ENCODE measurements at places on chromosomes 4 and X.

DNA sequence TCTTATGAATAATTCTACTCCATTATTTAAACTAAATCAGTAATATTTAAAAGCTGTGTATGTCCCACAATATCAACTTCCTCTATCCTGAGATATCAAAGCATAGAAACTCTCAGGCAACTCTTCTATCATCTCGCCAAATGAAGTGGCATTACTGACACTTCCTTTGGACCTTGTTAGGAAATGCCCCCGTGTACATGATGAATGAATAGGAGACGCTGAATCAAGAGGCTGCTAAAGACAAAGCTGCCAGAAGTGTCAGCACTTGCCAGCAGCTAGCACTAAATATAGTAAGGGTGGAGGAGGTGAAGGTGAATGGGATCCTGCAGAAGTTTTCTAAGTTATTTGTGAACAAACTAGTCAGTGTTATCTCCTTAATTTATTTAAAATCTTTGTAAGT is 99.5 kb upstream of the BLTP1 start:
- DNase-seq, result no peak

- no peak for DNase-seq
Measured at GRCh38 chr4:16213121-16213520, 13.2 kb downstream of the TAPT1 start.

DNA sequence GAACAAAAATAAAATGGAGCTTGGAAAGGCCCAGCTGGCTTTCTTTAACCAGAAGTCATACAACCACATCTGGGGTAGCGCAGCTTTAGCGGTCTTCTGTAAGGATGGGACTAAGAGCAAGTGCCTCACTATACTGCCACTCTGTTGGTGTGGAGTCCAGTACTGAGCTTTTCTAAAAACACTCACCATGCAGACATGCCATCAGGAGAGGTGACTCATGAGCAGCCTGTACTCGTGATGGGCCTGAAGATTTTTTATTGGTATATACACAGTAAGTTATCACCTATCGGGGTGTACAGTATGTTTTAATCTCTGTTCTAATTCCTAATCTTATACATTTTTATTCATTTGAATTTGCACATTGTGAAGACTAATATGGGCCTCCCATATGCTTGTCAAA is 9.6 kb downstream of the PPP3CA start:
- no peak for DNase-seq

GRCh38 chr4:13516315-13516860 is 27.9 kb downstream of the NKX3-2 start:
- no peak for DNase-seq

DNA sequence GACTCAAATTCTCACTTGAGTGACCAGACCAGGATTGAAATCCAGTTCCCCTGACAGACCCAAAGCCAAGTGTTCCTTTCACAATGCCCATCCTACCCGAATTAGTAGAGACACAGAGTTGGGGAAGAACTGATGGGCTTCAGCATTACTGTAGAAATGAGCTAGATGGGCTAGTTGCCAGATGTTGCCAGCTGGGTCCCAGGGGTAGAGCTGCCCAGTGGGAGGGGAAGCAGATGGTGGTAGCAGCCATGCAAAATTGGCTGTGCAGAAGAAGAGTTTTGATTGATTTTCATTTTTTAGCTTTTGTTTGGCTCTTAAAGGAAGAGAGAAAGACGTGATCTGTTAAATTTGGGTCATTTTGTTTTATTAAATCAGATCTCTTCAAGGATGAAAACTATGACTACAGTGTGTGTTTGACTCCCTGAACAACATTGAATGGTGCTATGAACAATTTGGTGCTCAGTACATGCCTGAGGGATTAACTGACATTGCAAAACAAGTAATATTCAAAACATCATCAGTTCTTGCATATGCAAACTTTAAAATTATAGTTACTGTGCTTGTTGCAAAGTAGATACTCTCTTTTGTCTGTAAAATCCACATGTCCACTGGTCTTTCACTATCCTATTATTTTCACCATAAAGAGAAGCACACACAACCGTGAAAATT is 86.0 kb downstream of the PARM1 start:
- DNase-seq, result no peak

DNA sequence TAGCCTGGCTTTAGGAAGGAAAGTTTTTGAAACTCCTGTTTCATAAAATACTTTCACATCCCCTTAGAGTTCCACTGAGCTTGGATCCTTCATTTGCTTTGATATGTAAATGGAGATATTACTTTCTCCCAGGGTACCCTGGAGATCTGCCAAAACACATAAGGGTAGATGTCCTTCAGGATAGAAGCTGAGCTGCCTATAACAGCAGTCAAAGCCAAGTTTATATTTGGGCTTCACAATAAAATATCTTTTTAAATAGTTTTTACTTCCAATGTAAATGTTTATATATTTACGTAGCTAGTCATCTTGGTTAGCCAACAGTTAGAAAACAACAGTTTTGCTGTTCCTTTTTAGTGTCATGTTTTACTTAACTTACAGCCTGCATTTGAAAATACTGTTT is 742.3 kb upstream of the POU3F4 start:
- DNase-seq, result no peak

- no peak for DNase-seq
Measured at GRCh38 chrX:20029728-20030127, 38.9 kb upstream of the BCLAF3 start.

DNA sequence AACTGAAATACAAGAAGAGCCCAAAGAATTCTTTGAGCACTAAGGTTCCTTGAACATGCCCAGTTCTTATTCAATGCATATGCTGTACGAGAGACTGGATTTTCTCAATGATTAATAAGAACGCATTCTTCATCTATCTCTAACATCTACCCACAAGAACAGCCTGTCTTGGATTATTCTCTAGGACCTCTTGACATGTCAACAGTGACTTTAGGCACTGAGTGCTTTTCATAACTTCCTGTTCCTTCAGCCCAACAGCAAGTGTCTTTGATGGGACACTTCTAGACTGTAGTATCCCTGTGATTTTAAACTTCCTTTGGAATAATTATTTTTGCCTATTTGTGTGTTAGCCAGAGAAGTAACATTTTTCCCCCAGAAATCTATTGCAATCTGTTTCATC is 69.3 kb downstream of the OPHN1 start:
- no peak for DNase-seq

DNA sequence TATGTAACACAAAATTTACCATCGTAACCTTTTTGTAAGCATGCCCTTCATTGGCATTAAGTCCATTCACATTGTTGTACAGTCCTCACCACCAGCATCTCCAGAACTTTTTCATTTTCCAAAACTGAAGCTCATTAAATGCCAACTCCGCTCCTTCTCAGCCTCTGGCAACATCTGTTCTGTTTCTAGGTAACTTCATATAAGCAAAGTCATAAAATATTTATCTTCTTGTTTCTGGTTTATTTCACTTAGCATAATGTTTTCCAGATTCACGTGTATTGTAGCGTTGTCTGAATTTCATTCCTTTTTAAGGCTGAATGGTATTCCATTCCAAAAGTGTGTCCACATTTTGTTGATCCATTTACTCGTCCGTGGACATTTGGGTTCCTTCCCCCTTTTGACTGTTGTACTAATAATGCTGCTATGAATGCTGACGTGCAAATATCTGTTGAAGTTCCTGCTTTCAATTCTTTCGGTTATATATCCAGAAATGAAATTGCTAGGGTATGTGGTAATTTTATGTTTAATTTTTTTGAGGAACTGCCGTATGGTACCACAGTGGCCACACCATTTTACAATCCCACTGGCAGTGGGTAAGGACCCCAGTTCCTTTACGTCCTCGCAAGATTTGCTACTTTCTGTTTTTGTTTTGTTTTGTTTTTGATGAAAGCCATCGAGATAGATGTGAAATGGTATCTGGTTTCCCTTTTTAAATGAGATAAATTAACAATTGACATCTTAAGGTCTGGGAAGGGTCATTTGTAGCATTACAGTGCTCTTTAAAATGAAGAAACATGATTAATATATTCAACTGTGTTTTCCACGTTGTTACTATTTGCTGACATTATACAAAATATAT is 63.4 kb downstream of the PTTG2 start:
- DNase-seq, result no peak

DNA sequence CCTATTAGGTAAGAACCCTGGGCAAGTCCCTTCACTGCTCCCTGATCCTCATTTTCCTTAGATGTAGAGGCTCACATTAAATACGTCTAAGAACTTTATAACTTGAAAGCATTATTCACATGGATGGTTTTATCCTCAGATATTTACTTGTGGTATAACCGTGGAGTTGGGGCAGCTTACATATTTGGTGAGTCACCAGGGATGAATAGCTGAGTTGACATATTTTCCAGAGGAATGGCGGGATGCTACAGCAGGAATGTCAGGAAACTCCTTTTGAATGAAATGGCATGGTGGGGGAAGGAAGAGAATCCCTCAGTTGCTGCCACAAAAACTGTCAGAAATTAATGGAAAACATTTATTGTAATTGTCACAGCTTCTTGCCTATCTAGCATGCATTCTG is 165.3 kb upstream of the RPS6KA3 start:
- no peak for DNase-seq

GRCh38 chr4:175514174-175514573 is 297.9 kb downstream of the GPM6A start:
- no peak for DNase-seq

DNA sequence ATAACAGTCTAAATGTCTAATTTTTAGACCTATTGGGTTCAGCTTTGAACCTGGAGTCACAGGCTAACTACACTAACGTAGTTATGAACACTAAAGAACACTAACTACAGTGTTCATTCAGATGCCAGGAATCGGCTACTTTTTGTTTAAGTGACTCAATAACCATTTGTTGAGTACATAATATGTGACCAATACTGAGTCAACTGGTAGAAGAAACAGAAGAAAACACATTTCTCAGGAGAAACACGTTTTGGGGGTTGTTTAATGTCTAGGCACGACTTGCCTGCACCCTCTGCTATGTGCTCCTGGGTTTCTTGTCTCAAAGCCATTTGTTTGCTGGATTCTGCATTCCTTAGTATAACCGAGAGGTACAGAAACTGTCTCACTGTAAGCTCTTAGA is 18.6 kb upstream of the CLNK start:
- no peak for DNase-seq

DNA sequence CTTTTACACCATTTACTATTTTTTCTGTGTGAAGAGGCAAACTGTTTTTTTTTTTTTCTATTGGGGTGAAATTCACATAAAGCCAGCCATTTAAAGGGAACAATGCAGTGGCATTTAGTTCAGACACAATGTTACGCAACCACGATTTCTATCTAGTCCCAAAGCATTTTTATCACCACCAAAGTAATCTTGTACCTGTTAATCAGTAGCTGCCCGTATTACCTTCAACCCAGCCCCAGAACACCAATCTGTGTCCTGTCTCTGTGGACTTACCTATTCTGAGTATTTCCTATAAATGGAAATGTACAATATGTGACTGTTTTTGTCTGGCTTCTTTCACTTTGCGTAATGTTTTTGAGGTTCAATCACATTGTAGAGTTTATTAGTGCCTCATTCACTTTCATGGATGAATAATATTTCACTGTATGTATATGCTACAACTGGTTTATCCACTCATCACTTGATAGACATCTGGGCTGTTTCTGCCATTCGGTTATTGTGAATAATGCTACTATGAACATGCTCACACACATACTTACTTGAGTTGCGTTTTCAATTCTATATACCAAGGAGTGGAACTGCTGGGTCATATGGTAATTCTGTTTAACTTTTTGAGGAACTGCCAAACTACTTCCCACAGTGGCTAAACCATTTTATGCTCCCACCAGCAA is 116.2 kb downstream of the CDS1 start:
- no peak for DNase-seq

GRCh38 chr4:156515295-156515694 is 456.3 kb downstream of the PDGFC start:
- no peak for DNase-seq

GRCh38 chrX:111511477-111511876 is at the start of gene SERTM2:
Gene SERTM2, plus strand, starts transcription at chrX:111511645. Its CDS starts 7,213 bp downstream, at chrX:111518858.
- DNase-seq, result no peak

GRCh38 chrX:11244636-11245035 is 48.6 kb upstream of the AMELX start:
- DNase-seq, result no peak

- DNase-seq, result no peak
Measured at GRCh38 chr4:95087657-95088455, 330.1 kb downstream of the BMPR1B start.

DNA sequence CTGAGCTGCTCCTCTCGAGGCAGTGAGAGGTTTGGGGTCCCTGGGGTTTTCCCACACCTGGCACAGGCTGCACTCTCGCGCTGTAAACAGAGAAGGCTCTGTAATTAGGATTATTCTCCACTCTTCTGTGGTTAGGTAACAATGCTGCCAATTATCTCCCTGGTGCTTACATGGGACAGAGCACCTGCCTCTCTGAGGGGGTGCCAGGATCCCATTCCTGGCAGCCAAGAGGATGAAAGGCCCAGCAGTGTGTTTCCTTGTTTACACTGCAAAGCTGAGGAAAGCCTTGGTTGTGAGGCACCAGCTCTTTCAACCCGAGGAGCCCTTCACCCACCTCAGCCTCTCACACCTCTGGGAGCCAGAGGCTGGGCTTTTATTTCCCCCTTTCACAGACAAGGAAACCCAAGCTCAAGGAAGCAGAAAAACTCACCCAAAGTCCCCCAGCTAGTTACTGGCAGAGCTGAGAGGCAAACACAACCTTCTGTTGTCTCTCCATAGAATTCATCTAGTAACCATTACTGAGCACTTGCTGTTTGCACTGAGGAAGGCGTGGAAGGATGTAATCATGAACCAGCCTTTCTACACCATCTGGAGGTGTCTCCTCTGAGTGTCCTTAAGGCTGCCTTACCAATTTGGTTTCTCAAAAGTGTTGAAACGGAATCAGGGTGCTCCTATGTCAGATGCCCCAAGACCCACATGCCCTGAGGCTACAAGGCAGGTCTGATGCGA is 39.7 kb upstream of the PROM1 start:
- no peak for DNase-seq

DNA sequence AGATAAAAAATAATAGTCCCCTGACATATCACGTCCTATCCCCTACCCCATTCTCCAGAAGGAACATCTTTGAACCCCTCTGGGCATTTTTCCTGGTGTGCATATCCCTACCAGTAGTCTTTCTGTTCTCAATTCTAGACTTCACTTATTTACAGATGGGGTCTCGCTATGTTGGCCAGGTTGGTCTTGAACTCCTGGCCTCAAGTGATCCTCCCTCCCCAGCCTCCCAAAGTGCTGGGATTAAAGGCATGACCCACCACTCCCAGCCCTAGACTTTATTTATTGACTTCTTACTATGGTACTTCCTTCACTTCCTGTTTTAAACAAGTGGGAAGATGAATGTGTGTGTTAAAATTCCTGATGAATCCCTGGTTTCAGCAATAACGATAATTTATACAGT is 612 bp upstream of the RRAGB start:
- DNase-seq, result no peak

DNA sequence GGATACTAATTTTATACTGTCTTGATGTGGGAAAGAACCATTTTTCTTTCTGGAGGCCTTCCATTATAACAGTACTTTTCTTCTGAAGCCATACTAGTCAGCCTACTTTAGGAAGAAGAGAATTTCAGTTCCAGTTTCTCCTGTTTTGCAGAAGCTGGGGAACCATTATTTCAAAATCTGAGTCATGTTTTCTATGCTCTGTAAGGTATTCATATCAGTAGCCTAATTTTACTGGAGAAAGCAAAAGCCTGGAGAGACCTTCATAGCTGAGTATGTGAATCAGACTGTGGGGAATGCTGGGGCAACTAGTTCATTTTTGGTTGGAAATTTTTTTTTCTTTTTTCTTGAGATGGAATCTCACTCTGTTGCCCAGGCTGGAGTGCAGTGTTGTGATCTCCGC is 22.4 kb downstream of the AFF1 start:
- no peak for DNase-seq

- DNase-seq, result no peak
Measured at GRCh38 chr4:133594390-133595207, 445.5 kb downstream of the PCDH10 start.

Measured in mesothelial cell of epicardium (in vitro differentiated cells).